AG04450 (cell line): ENCODE measurements at places on chromosomes 11 and 22. TPM values are rescaled to one million over a fixed set of nuclear protein-coding genes. Genes with fewer than 3 reads are reported as not detected.

NXPE1 gene
- not detected in 2 replicates for polyA plus RNA-seq

GDPD5 gene
- polyA plus RNA-seq: 1.4 and 1.9 TPM in 2 replicates

GRCh38 chr11:65609229-65609628 lies 4.8 kb downstream of the MAP3K11 start:
- no peak for DNase-seq

- peak; percentile 23 for DNase-seq
These were observed 31.9 kb downstream of the FLI1 start for GRCh38 chr11:128725630-128726319.

DNA sequence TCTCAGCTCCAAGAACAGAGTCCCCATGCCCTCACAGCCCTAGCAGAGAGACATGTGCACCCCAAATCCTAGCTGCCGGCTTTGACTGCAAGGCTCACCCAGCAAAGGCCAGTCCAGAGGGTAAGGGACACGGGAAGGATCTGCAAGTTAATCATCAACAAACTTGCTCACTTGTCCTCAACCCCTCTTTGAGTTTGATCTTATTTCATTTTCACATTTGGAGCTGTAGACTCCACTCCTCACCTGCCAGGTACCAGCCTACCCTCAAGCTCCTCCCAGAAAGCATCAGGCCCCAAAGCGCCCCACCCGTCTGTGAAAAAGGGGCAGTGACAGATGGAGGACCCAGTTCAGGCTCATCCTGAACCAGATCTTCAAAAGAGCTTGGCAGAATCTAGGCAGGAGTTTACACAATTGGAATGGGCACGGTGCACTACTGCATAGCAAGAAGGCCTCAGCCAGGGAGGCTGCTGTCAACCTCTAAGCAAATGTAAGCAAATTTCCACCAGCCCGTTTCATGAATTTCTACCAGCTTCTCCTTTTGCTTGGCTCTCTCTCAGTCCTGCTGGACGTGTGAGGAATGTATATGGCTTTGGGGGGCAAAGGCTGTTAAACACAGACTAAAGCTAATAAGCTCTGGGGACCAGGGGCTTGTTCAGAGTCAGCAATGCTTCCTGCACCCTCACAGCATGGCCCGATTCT lies 5.5 kb downstream of the EHD1 start:
- DNase-seq: no peak

GRCh38 chr11:17510507-17511206 lies 33.6 kb downstream of the USH1C start:
- DNase-seq: no peak
